Activated CD8-positive, alpha-beta memory T cell treated with anti-CD3 and anti-CD28 coated beads, Interleukin-2, amount 10 ng/mL, durations not matched to agents 7 days and 5 days (primary cell): ENCODE measurements at places on chromosomes 4 and X. TPM values are rescaled to one million over a fixed set of nuclear protein-coding genes. Genes with fewer than 3 reads are reported as not detected.

GRCh38 chrX:132093239-132093860 lies 34.5 kb downstream of the FRMD7 start:
- DNase-seq = no peak

DNA sequence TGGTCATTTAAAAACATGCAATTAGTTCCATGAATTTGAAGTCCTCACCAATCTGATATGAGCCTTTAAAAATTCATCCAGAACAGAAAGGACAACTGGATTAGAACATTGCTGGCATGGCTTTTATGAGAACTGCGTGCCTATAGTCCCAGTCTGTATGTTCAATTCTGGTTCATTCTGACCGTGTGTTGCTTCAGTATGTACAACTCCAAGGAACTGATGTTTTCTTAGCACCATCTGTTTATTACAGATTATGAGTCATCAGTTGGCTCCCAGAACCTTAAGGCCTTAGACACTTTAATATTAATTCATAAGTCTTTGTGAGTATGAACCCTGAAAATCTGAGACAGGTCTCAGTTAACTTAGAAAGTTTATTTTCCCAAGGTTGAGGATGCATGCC lies 115.0 kb downstream of the CEP44 start:
- DNase-seq = no peak

DNA sequence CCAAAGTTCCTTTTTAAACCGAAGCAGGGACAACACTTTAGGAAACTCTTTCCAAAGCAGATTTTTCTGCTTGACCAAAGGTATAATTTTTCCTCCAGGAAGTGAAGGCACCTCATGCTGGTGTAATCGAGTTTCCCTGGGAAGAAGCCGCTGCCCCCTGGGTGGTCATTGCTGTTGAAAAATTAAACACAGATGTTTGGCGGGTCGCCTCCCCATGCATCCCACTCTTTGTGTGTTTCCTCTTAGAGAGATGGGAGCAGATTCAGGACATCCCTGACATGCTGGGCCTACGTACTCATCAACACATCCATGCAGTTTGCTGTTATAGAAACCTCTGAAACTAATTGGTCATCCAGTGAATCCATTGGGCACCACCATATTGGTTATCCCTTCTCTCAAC lies 179.2 kb upstream of the HCCS start:
- no peak for DNase-seq

DNA sequence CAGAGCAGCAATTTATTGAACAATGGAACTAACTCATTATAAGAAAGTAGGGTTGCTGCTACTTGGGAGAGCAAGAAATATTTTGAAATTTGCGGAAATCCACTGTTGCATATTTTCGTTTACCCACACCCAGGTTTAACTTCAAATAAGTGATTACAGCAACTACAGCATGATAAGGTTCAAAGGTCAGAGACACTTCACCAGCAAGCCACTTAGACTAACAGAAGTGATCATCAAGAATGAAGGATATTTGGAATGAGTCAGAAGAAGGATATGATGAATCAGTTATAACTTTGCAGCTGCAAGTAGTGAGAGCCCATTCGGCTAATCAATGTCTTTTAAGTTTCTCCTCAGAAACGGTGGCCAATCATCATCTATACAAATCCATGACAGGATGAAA lies 199.3 kb downstream of the TMA16 start:
- no peak for DNase-seq

DNA sequence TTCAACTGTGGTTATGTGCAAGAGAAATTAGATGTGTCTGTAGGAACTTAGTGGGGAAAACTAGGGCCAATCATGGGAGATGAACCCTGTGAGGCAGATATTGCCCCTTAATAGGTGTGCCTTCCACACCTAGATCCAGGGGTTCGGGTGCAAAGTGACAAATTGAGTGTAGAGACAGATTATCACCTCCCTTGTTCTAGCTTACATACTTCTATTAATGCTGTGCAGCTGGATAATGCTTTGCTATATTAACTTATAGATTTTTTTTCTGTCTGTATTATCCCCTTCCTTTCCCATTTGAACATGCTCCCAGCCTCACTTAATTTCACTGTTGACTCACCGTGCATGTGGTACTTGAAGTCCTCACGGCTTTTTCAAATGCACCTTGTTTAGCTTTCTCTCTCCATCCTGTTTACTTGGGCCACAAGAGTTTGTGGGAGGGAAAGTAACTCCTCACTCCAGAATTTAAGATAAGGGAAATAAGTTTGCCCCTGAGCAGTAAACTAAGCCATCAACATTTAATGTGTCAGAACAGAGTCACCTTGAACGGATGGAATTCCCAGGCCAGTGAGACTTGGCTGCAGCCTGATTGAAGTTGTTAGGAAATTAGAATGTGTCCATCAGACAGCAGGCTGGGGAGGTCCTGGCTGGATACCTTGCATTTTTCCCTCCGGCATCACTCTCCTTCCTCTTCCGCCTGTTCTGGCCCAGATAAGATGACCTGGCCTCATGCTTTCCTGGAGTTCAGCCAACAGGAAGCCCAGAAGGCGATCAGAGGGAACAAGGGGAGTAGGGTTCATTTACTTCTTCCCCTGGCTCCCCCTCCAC lies 478.4 kb downstream of the BCOR start:
- DNase-seq = no peak

DNA sequence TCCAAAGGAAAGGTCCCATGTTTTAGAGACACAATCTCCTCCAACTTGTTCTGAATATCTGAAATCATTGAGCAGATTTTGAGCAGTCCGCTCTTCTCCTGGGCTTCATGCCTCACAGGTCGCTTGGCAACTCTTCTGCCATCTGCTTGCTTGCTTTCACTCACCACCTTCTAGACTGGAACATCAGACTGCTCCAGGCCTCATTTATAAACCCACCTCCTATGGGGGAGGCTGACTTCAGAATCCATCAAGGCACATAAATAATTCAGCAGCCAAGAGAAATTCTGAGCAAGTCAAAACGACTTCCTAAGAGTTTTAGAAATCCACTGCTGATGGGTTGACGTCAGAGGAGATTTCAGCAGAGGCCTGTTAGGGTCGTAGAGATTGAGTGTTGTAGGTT lies 64.1 kb downstream of the FAM184B start:
- no peak for DNase-seq

L1CAM gene
- 4.9 TPM for total RNA-seq

SPANXN2 gene
- not detected for total RNA-seq

RAB33A gene
- 41.1 TPM for total RNA-seq

DLG3 gene
- 48.8 TPM for total RNA-seq
